ENCODE measurements at places on chromosomes 12 and 14. TPM values are rescaled to one million over a fixed set of nuclear protein-coding genes. Genes with fewer than 3 reads are reported as not detected.

- no peak for DNase-seq
Observed at GRCh38 chr12:32016680-32017482, 57.7 kb downstream of the RESF1 start.

GRCh38 chr14:74988131-74988530, 14.6 kb upstream of the EIF2B2 start:
- DNase-seq: no peak

SCARB1 gene
- 21.1 TPM for polyA plus RNA-seq

OVCH1 gene
- 0.78 TPM for polyA plus RNA-seq

DNA sequence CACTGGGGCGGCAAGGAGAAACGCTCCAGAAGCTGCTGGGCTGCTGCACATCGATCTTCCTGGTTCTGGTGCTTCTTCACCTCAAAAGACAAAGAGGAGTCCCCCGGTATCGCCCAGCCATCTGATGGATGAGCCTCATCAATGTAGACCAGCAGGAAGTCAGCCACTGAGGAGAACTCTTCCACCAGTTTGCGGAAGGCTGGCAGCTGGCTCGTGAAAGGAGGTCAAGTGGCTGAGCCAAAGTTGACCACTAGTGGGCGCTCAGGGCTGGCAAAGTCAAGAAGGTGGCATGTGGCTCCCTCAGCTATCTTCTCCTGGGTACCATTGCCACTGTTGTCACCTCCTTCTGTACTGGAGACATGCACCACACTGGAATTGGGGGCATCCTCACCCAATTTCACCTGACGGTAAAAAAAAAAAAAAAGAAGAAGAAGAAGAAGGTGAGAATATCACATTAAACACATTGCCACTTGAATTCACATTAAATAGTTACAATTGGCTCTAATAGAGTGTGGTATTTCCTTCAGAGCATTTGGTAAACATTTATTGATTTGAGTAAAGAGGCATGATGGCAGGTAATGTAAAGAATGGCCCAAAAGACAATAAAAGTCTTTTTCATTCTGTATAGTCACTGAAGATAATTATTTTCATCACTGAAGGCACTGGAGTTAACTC, 8.3 kb downstream of the DIO2 start:
- DNase-seq: no peak

FAIM2 gene
- 3.5 TPM for polyA plus RNA-seq

GLI1 gene
- 23.9 TPM for polyA plus RNA-seq

GRCh38 chr12:66312189-66312588, 9.9 kb downstream of the HELB start:
- DNase-seq: no peak

DNA sequence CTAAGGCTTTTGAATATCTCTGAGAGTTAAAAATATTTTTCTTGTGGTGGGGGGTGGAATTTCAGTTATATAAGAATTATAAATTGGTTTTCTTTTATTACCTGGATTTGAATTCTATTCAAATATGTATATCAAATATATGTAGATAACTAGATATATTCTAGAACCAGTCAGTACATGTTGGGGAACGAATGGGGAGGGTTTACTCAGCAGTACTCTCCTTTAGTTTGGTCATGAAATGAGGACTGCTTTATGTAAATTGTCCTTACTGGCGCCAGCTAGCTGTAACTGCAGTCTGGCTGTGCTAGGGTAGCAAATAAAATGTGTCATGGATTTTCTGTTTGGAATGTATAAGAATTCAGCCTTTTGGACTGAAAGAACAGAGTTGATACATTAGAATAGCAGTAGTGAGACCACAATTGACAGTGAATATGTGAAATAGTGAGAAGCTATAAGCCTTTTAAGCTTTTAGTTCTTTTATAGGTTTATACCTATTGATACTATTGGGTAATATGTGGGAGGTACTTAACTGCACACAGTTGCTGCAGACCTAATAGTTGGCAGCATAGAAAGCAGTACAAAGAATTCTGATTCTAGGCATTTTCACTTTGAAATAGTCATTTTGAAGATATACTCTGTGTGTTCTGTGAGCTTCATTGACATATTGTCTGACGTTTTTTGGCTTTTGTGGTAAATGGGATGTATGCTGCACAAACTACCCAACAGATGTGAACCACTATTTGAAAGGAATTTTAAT, 29.0 kb downstream of the ATF7IP start:
- DNase-seq: peak; percentile 78

WSCD2 gene
- 9.1 TPM for polyA plus RNA-seq

TMTC1 gene
- 26.2 TPM for polyA plus RNA-seq

DNA sequence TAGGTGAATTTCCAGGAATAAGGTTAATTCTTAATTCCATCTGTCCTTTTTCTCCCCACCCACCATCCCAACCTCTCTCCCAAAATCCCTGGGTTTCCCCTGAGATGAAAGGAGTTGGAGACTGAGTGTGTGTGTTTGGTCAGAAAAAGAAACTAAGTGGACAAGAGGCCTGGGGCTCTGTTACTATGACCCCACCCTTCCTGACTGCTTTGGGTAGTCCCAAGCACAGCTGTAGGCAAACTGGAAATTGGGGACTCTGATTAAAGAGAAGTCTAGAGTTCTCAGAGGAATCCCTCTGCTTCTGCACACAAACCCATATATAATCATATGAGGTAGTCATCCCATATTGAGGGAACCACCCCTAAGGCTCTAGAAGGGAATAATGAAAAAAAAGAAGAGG, 7.0 kb upstream of the HOXC12 start:
- DNase-seq: no peak

LRP1-AS gene
- polyA plus RNA-seq: not detected

DNA sequence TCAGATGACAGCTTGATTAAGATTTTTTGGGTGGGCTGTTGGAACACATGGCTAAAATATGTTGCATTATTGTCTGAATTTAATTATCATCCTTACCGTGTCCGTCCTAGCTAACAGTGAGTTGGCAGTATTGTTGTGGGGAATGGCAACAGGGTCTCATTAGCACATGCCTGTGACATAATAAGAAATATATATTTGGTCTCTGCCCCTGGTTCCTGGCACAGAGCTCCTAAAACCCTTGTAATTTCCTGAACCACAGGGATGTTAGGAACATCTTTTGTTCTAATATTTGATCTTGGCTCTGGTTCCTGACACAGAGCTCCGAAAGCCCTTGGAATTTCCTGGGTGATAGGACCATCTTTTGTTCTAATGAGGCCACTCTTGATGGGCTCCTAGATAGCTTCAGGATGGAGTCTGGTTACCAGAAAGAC, 76.0 kb downstream of the SYNE2 start:
- no peak for DNase-seq
